ENCODE measurements at places on chromosomes 7 and 10. TPM values are rescaled to one million over a fixed set of nuclear protein-coding genes. Genes with fewer than 3 reads are reported as not detected.

DNA sequence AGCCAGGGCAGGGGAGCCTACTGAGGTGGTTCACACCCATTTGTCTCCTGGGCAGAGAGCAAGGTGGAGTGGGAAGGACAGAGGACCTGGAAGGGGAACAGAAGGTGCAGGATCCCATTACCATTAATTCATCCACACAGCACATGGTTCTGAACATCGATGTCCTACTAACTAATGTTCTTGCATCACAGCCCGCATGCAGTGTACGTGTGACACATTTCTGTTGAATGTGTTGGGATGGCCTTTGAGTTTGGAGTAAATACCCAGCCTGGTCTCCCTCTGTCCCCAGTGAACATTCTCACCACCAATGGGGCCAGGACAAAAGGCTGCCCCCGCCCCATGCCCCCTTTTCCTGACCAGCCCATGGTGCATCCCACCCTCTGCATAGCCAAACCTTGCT lies 46.3 kb downstream of the FAM241B start:
- no peak for DNase-seq

DNA sequence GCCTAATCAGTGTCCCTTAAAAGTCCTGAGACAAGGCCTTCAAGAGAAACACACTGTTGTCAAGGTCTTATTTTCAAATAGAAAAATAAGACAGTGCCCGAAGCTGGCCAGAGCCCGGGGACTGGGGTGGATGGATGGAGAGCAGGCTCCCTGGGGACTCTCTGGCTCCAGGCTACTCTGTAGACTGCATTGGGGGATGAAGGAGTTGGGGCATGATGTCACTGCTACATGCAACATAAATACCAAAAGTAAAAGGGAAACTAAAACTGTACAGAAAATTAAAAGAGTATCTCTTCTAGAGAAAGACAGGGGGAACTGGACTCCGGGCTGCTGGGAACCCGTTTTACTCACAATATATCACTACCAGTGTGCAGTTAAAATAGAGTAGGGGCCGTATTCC lies 629.8 kb downstream of the KCNMA1 start:
- no peak for DNase-seq

PALD1 gene
- 0.07 TPM for total RNA-seq

ZNF273 gene
- total RNA-seq = 6.8 TPM

- no peak for DNase-seq
These were observed 197.7 kb downstream of the RPS24 start for GRCh38 chr10:78231327-78231726.

RBP4 gene
- 642 TPM for total RNA-seq

SPDYE9 gene
- total RNA-seq = not detected

DNA sequence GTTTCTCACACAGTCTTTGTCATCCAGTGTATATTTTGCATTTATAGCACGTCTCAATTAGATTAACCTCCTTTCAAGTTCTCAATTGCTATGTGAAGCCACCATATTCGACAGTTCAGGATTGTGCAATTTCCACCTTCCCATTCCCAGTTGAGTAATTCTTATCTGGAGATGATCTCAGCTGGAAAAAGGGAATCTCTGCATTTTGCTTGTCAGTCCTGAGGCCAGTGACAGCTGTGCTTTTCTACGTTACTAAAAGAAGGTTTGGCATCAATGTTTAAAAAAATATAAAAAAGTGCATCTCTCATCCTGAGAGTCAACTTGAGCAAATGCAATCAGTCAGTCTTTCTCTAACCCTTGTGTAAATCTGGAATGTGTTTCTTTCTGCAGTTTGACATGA lies 247.7 kb downstream of the PRKG1 start:
- no peak for DNase-seq

- DNase-seq = no peak
These were observed 94.9 kb upstream of the EEPD1 start for GRCh38 chr7:36058020-36058592.

DNA sequence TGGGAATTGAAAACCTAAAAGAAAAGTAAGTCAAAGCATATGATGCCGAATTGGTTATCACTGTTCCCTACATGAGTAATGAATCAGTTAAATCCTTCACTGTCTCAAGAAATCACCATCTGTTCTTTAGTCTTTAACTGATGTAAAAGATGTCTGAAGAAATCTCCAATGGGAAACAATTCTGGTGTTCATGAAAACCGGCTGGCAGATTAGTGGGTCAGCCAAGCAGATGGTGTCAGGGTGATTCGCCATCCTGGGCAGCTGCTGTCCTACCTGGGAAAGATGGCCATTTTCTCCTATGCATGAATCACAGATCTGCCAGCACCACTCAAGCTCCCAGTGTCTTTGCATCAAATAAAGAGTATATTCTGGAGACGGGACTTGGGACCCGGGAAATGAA lies 925.2 kb upstream of the GHITM start:
- DNase-seq = no peak

DNA sequence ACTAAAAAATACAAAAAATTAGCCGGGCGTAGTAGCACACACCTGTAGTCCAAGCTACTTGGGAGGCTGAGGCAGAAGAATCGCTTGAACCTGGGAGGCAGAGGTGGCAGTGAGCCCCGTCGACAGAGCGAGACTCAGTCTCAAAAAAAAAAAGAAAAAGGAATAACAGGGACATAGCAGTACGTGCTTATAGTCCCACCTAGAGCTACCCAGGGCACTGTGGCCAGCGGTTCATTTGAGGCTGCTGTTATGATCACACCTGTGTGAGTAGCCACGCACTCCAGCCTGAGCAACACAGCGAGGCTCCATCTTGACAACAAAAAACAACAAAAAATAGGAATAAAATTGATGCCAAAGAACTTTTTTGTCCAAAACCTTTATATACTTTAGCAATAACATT lies 17.1 kb downstream of the WAPL start:
- no peak for DNase-seq

DNA sequence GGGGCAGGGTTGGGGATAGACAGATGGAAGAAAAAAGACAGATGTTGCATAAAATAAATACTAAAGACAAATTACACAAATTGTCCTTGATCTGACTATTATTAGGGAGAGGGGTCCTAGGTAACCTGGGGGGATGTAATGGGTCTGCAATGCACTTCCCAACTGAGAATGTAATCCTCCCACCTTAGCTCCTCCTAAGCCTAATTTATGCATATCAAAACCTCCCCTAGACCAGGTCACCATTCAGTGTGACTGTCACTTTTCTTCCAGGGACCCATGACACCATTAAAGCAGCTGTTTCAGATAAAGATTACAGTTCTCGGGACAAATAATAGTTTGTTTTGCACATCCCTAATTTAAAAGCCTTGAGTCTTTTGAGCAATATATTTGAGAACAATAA lies 133.9 kb upstream of the FEZF1 start:
- no peak for DNase-seq

GRCh38 chr10:91206837-91207474 lies 13.5 kb upstream of the PCGF5 start:
- DNase-seq = no peak

IL6 gene
- total RNA-seq = not detected

DNA sequence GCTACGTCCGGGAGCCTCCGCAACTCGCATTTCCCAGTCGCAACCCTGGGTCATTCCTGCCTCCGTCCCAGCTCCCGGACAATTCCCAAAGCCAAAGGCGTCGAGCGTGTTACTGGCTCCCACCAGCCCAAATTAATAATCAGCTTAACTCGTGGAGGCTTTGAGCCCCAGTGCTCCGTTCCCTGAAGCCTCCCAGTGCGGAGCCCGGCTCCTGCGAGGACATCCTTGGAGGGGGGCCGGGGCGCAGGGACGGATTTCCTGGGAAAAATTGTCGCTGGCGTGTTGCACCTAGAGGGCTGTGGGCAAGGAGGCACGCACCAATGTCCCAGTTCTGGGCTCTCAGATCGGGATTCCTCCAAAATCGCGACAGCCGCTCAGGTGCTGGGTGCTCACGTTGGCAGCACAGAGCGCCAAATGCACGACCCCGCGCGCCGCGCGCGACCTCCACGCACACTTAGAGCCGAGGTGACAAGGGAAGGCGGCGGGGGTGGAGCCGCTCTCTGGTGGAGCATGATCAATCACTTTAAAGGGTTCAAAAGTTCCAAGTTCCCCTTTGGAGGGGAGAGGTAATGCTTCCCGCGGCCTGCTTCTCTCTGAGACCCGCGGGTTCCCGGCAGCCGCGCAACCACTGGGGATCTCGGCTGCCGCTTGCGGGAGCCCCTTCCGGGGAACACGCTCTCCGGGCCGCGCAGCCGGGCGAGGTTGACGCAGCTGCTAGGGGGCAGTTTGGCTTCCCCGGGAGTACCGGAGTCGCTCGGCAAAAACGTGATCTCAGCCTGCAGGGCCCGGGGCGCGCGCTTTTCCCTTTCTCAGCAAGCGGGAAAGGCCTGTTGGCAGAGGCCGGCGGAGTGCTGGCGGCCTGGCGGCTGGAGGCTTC lies 25.5 kb downstream of the SKIDA1 start:
- DNase-seq = no peak

GRCh38 chr10:3048119-3049019 lies 19.0 kb upstream of the PFKP start:
- DNase-seq = no peak

DNA sequence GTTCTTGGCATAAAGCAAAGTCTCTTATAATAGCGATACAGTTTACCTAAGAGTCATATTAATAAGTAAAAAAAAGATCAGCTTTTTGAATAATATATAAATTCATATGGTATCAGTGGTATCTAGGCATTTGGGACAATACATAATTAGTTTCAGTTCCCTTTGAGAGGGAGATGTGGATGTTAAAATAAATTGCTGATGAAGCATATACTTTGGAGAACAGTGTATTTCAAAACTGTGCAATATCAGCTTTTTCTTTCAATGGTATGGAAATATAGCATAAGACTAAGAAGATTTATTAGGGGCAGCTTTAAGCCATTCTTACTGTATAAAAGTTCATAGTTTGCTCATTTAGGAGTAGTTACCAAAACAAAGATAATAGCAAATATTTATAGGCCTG lies 35.5 kb downstream of the MDFIC start:
- DNase-seq = no peak

GRCh38 chr10:130265542-130265941 lies 129.4 kb downstream of the GLRX3 start:
- DNase-seq = no peak

ADAM22 gene
- 6.7 TPM for total RNA-seq

FAM241B gene
- total RNA-seq = 1.9 TPM

DNA sequence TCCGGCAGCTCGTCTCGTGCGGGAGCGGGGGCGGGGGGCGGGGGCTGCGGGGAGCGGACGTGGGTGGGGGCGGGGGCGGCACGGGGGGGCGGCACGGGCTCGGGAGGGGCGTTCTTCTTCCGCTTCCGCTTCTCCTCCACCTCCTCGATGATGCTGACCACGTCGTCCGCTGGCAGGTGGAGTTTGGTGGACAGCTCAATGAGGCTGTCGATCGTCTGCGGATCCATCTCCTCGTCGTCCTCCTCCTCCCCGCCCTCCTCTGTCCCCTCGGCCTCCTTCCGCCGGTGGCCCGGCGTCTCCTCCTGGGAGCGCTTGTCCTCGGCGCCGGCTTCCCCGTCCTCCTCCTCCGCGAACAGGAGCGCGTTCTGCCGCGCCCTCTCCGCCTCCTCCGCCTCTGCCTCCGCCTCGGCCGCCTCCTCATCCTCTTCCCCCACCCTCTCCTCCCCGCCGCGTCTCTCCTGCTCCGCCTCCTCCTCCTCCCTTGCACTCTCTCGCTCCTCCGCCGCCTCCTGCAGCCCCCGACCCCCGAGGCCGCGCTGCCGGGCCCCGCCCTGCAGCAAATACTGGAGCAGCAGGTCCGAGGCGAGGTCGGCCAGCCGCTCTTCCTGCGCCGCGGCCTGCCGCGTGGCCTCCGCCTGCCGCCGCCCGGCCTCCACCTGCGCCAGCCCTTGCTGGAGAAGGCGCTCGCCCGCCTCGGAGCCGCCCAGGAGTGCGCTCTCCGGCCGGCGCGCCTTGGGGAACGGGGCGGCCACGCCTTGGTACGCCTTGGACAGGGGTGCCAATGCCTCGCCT lies 1.9 kb downstream of the VGF start:
- no peak for DNase-seq

GNGT1 gene
- not detected for total RNA-seq

DNA sequence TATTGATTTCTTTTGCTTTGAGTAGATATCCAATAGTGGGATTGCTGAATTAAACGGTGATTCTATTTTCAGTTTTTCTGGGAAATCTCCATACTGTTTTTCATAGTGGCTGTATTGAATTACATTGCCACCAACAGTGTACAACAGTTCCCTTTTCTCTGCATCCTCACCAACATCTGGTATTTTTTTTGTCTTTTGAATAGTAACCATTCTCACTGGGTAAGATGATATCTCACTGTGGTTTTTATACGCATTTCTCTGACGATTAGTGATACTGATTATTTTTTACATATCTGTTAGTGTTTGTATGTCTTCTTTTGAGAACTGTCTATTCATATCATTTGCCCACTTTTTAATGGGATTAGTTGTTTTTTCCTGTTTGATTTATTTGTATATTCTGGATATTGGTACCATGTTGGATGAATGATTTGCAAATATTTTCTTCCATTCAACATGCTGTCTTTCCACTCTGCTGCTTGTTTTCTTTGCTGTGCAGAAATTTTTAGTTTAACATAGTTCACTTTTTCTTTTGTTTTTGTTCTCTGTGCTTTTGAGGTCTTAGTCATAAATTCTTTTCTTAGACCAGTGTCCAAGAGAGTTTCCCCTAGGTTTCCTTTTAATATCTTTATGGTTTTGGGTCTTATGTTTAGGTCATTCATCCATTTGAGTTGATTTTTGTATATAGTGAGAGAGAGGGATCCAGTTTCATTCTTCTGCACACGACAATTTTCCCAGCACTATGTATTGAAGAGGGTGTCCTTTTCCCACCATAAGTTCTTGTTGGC lies 584.7 kb downstream of the PHTF2 start:
- DNase-seq = no peak

FGFBP3 gene
- total RNA-seq = 1.1 TPM

DNA sequence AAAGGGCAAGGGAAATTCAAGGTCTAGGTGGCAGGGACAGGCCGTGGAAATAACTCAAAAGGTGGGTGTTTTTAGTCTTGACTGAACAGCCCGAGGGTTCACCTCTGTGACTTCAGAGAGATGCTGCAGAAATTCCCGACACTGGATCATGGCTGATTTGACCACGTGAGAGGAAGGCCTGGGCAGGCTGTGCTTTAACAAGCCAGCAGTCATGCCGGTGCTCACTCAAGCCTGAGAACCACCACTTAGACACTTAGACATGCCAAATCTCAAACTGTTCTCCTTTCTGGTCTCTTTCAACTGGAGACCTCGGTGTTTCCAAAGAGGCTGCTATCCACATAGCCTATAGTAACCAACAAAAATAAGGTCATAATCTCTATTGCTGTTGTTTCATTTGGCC lies 15.4 kb downstream of the TECTB start:
- no peak for DNase-seq

- no peak for DNase-seq
These were observed 45.0 kb downstream of the RAMP3 start for GRCh38 chr7:45202625-45203024.

- no peak for DNase-seq
These were observed 4.7 kb upstream of the MRLN start for GRCh38 chr10:59757966-59758365.

RASA4B gene
- 0.48 TPM for total RNA-seq

GRCh38 chr7:7720193-7720592 lies 1.8 kb upstream of the RPA3 start:
- no peak for DNase-seq

HOXA10 gene
- not detected for total RNA-seq

- DNase-seq = no peak
These were observed 34.7 kb downstream of the SPOCK2 start for GRCh38 chr10:72053690-72054089.
